ENCODE measurements at places on chromosomes 16 and 17.
A peak's percentile ranks its signal among the peaks of the same experiment; 100 is the strongest.

DNA sequence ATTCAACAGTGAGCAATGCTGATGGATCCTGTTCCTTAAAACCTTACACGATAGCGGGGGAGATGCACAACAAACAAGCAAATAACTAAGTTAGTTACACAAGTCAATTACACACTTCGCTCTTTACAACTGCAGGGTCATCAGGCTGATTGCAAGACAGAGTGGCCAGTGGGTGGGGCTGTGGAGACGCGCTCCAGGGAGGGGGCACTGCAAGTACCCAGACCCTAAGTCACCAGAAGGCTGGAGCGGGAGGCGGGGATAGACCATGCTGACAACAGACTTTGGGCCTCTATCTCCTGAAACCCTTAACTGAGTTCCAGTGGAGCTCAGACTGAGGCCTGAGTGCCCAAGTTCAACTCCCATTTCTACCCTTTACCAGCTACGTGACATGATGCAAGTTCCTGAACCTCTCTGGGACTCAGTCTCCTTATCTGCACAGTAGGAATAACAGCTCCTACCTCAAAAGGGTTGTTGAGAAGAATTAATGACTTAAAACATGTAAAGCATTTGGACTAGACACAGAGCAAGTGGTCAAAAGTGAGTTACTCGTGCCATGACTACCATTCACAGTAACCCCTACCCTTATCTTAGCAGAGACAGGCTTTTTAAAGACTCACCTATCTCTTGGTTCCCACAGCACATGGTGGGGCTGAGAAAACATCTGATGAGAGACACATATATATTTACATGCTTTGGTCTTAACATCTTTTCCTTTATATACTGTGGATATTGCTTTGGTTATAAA, 10.4 kb downstream of the CPPED1 start:
- no peak for DNase-seq

DNA sequence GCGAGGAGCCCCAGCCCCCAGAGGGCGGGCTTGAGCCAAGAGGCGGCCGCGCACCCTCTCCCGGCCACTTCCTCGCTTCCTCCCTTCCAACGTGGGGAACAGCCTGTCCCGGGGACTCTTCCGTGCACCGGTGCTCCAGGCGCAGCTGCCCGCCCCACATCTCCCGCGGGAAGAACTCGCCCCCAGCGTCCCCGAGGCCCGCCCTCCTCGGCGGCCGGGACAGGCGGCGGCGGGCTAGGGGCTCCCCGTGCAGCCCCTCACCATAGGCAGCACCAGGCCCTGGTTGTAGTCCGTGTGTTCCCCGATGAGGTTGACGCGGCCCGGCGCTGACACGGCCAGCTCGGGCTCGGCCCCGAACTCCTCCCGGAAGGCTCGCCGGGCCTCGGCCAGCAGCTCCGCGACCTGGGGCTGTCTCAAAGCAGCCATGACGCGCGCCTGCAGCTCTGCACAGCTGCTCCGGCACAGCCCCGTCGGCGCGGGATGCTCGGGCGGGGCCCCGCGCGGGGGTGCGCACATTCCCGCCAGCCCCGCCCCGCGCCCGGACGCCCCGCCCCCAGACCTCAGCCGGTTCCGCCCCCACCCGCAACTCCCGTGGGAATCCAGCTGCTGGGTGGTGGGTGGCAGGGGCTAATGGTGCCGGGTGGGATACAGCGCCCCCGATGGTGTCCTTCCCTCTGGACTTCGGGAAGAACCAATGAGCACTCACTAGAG, at the start of gene GALK1:
Gene GALK1, minus strand, starts transcription at position 482 of the 711 bp plus-strand sequence. Its CDS starts 56 bp downstream, at position 426.
- peak; percentile 82 for DNase-seq

DNA sequence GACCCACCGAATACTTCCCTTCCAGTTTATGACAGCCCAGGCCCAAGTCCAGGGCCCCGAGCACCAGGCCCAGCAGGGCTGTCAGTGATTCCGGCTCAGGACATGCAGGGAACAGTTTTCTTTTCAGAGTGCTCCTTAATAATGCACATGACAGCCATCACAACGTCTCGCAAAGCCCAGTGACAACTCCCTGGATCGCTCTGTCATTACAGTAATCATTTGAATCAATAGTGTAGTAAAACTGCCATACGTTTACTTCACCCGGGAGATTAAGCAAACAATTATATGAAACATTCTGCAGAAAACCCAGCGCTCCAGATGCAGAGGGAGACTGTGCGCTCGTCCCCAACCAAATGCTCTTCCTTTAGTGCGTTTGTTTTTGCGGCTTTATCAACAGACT, 162.6 kb upstream of the CDH13 start:
- no peak for DNase-seq

DNA sequence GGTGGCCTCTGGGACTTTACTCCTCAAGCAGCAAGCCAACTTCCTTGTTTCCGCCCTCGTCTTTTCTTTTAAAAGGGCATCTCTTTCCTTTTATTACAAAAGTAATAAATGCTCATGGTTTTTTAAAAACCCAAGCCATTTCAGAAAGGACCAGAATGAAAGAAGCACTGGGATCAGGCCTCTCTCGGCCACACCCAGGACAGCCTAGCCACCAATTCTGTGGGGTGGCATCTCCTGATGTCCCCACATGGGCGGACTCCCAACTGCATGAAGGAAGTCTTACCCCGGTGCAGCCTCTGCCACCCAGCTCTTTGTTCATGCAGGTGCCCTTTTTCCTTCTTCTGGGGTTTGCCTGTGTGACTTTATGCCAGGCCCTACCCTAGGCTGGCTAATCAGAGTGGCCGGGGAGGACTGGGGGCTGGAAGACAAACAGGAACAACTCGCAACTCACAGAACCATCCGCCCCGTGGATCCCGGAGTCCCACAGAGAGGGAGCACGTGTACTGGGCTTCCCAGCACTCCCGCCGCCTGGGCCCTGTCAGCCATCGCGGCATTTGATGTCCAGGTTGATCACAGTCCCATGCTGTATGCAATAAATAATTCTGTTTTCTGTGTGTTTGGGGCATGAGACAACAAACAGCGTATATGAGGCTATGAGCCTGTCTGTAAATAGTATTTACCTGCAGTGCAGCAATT, 2.6 kb upstream of the RASD1 start:
- DNase-seq = no peak

DNA sequence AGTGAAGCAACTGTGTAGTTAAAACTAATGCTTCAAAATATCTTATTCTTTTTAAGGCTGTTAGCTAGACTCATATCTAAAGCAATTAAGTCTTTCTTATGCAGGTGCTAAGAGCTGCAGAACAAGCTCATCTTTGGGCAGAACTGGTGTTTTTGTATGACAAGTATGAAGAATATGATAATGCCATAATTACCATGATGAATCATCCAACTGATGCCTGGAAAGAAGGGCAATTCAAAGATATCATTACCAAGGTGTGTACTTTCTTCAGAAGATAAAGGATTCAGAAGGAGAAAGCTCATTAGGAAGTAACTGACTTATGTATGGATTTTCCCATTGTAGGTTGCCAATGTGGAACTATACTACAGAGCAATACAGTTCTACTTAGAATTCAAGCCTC, 23.9 kb downstream of the PTRH2 start:
- DNase-seq = no peak

DNA sequence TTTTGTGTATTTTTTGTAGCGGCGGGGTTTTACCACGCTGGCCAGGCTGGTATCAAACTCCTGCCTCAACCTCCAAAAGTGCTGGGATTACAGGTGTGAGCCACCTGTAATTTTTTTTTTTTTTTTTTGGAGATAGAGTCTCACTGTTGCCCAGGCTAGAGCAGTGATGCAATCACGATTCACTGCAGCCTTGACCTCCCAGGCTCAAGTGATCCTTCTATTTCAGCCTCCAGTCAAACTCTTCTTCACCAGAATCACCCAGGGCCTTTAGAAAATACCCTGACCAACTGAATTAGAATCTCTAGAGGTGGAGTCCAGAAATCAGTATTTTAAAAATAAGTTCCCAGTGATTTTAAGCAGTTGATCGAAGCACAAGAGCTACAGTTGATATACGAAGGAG, 12.5 kb downstream of the HSPB9 start:
- no peak for DNase-seq

- DNase-seq = no peak
These were observed 524.4 kb upstream of the ZFHX3 start for GRCh38 chr16:73572135-73572828.

DNA sequence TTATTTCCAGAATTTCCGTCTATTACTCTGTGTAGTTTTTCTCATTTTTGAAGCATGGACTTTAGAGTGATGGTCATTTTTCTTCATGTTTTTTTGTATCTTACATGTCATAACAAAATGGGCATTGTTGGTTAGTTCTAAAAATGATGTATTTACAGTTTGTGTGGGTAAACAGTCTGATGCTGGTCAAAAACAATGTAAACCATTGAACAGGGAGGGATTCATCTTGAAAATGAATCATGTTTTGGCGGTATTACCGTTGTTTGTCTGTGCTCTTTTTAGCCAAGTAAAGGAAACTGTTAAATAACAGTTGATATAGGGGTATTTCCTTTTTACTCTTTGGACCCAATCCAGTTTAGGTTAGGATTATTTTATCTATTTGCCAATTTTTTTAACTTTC, 315.8 kb downstream of the BCAS3 start:
- no peak for DNase-seq

Data from GM18507 (cell line).